ENCODE measurements at places on chromosomes 5 and 9.

DNA sequence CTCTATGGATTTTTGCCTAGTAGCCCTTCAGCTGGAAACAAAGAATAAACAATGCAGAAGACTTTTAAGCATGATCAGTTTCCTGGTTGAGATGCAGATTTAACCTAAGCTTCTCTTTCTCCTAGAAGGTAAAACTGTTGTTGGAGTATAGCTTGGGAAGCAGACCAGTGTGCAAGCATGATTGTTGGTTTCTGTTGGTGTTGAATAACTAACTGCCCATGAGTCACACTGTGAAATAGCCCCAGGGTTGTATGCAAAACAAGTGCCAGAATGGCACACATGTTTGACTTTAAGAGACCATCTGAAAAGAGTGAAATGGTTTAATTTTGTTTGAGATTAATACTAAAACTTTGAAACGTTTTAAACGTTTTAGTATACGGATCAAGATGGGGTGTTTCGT lies 227.1 kb downstream of the ARHGEF28 start:
- peak; percentile 64 for DNase-seq

DNA sequence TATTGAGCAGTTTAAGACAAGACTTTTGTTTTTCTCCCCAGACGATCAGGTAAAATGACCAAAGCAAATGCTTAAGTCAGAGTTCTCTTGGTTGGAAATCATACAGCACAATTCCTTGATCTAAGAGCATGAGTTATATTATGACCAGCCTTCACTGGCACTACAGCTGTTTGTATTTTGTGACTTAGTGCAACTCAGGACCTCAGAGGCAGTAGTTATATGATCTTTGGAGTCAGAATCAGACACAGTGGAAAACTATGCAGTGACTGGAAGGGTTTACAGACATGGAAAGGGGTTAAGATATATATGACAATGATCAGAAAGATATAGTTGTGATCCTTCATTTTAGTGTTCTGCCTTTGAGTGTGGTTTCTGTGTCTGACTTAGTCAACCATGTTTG lies 24.3 kb downstream of the RAD23B start:
- DNase-seq: no peak

DNA sequence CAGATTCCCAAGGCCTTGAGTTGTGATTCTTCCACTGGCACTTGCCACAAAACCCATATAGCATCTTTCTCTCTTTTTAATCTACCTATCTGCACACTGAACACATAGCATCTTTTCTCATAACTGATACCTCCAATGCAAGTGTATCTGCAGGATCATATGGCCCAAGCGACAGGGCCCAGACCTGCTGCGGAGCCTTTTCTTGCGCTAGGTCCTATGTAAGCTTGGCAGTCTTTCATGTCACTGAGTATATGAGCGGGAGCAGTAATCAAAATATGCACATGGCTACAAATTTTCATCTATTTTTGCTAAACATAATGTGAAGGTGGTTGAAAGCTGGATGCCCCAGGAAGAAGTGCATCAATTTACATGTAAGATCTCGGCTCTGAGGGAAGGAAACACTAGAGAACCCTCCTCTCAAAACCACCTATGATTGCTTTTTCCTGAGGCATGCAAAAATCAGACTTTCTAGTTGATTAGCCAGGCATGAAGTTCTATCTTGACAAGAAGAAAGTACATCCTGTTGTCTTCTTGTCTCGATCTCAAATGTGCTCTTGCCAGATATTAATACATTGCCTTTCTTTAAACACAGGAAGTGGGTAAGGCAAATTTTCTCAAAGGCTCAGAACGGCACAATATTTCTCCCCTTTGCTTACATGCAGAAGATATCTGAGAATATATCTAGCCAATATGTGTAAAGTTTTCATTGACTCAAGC lies 26.9 kb upstream of the CEMIP2 start:
- no peak for DNase-seq

GRCh38 chr5:139475865-139476617 lies 5.2 kb downstream of the SMIM33 start:
- DNase-seq: no peak

- DNase-seq: no peak
Observed at GRCh38 chr5:57513785-57514184, 31.2 kb upstream of the ACTBL2 start.

GRCh38 chr9:125748446-125749099 lies 1.4 kb downstream of the PBX3 start:
- DNase-seq: no peak

DNA sequence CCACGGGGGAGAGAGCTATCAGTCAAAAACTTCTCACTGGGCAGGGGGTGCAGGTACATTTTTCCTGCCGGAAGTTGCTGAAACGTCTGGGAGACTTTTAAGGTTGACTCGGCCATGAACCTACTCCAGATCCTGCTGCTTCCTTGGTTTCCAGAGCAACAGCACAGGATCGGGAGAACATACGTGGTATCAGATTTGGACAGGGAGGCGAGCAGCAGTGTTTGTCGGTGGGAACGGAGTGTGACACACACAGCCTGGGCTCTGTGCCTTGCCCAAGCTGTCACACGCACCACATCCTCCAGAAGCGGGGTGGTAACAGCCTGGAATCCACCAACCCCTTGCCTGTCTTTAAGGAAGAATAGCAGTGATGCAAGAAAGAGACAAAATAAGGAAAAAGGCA lies 276.5 kb downstream of the SLIT3 start:
- no peak for DNase-seq

Data from AG09319 (cell line).